COLO829 (cell line): ENCODE measurements at places on chromosomes 3 and 15.

GRCh38 chr15:92637626-92638025, 17.9 kb downstream of the FAM174B start:
- no peak for DNase-seq

DNA sequence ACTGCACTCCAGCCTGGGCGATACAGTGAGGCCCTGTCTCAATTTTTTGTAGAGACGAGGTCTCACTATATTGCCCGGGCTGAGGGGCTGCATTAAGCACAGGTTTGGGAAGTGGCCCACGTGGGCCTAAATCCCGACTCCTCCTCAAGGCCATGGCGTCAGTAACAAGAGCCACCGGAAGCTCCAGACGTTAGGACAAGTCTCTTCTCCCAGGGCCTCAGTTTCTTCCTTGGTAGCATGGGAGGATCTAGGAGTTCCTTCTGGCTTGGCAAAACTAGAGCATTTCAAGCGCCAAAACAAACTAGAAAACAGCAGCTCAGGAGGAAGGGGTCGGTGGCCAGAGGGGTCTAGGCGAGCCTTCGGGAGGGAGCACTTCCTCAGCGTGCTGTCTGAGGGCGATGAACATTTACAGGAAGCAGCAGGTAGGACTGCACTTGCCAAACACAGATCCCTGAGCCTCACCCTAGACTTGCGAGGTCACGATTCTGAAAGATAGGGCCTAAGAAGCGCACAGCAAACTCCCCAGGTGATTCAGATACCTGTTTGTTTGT, 536 bp downstream of the SNAPC5 start:
- no peak for DNase-seq

- no peak for DNase-seq
Observed at GRCh38 chr15:36429707-36430106, 149.7 kb upstream of the CDIN1 start.

GRCh38 chr15:58307313-58307961, 124.4 kb upstream of the LIPC start:
- peak; percentile 5 for DNase-seq

DNA sequence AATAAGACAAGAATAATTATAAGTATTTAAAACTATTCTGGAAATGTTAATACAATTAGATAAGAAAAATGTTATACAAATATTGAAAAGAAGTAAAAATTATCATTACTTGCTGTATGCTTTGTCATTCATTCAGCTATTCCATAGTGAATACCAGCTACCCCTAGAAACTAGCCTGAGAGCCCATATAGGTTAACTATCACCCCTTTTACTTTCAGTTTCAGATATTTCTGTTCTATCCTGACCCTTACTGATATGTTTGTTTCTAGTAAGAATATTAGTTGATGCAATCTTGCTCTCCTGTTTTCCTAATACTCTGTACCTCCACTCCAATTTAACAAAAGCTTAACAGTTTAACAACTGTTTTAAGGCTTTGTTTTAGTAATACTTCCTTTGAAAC, 31.6 kb downstream of the FAM227B start:
- DNase-seq = no peak

GRCh38 chr3:153410517-153410916, 248.5 kb downstream of the RAP2B start:
- DNase-seq = no peak

DNA sequence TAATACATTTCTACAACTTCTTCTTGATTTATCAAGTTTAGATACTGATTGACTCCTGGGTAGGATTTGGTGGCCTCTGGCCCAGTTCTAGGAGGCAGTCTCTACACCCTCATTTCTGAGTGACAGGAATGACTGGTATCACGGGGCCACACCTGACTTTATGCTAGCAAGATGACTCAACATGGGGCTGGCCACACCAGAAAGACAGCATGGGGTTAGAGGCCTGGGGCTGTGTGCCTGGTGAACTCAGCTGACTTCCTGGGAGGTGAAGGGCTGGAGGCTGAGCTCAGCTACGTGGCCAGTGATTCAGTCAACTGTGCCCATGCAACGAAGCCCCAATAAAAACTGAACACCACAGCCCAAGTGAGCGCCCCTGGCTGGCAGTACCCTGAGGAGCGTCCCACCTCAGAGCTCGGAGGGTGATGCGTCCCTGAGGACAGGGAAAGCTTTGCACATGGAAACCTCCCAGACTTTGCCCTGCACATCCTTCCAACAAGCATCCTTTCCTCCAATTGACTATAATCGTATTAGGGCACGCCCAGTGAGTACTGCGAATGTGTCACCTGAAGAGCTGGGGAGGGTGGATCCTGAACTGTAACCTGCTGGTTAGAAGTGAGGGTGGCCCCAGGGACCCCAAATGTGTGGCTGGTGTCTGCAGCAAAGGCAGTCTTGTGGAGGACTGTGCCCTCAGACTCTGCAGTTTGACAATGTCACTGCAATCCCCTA, 57.2 kb downstream of the NIPA2 start:
- peak; percentile 31 for DNase-seq

DNA sequence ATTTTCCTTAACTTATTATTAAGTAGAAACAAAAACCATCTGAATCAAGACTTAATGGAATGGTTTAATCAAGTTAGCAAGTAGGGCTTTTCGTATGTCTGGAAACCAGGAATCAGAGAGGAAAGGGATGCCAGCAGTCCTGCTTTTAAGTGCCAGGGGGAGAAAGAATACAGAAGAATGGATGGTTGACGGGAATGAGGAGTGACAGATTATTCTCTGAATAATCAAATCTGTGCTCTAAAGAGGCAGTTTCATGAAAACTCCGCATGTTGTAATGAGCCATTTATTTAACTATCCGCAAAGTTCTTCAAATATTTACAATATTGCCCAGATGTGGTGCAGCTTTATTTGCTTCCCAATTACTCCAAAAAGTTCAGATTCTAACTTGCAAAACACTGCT, 103.0 kb downstream of the CTNNB1 start:
- DNase-seq = no peak

DNA sequence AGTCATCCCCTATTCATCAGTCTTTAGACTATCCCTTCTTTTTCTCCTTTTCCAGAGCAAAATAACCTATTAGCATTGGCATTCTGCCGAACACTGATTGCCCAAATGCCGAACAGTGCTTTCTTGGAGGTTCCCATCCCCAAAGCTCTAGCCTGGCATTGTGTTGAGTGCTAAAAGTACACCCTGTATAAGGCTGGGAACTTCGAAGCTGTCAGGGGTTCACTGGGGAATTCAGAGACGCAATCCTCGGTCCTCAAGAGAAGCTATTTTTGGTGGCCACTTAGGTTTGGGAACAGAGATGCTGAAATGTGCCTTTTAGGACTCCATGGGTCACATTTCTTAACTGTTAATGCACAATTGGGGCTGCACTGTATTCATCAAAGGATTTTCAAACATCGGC, 8.4 kb downstream of the FRMD5 start:
- no peak for DNase-seq

GRCh38 chr3:160041465-160041864, 52.8 kb downstream of the IL12A start:
- DNase-seq = no peak

- DNase-seq = no peak
Observed at GRCh38 chr15:31364301-31365031, 37.8 kb downstream of the KLF13 start.

DNA sequence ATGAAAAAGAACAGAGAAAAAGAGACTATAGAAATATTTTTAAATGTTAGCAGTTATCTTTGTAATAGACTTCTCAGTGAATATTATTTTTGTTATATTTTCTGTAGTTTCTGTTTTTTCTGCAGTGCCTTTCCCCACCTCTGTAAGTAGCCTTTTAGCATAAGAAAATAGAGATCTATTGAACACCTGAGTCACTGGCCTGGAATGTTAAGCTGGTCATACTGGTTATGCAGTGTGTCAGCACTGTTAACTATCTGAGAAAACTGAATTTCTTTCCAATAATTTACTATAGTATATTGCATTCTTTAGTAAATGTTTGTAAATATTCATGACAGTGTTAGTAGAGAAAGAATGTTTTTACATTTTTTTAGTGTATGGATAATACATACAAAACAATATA, 79.8 kb downstream of the NECTIN3 start:
- no peak for DNase-seq

DNA sequence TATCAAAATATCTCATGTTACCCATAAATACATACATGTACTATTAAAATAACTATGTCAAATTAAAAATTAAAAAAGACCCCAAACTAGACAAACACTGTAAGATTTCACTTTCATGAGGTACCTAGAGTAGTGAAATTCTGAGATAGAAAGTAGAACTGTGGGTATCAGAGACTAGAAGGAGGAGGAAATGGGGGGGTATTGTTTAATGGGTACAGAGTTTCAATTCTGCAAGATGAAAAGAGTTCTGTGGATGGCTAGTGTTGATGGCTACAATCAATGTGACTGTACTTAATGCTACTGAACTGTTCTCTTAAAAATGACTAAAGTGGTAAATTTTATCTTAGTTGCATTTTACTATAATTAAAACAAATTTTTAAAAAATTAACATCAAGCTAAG, 36.6 kb downstream of the RFX7 start:
- DNase-seq = no peak

- DNase-seq = peak; percentile 4
Observed at GRCh38 chr3:15557511-15557946, 36.0 kb upstream of the COLQ start.

DNA sequence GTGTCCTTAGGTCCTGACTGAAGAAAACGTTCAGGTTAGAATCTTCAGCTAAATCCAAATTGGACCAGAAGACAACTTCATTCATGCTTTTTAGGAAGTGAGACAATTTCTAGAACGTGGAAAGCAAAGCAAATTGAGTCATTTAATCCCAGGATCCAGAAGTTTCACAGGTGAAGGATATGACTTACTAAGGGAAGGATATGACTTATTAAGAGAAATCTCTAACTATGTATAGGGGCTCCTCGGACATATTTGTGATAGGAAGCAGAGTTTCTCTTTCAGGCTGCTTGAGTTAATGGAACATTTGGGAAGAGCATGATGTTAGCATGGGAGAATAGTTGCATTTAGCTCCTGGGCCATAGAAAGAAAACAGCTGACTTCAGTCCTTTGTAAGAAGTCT, 16.1 kb upstream of the PLOD2 start:
- no peak for DNase-seq

GRCh38 chr15:63602595-63602994, 5.4 kb downstream of the FBXL22 start:
- no peak for DNase-seq

DNA sequence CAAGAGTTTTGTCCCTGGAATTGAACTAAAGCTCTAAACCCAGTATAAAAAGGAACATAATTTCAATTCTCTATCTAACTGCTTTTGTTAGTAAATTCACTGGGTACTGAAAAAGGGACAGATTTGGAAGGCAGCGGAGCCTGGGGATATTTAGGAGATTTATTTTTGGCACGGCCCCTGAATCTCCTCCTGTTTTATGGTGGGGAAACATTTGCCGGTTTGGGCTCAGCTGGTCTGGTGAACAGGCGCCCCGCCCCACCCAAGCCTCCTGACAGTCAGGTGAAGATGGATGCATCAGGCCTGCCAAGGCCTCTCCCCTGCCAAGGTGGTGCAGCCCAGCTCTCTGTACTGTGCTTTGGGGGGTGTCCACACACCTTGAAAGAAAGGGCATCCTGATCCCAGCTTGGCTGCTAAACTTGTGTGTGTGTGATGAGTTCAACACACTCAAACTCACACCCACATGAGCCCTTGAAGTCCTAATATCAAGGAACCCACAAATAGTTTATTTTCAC, 46.3 kb downstream of the EBLN2 start:
- no peak for DNase-seq

- no peak for DNase-seq
Observed at GRCh38 chr15:32864051-32864450, 146.2 kb downstream of the GREM1 start.

GRCh38 chr15:60441331-60441730, 37.6 kb downstream of the ICE2 start:
- DNase-seq = no peak

DNA sequence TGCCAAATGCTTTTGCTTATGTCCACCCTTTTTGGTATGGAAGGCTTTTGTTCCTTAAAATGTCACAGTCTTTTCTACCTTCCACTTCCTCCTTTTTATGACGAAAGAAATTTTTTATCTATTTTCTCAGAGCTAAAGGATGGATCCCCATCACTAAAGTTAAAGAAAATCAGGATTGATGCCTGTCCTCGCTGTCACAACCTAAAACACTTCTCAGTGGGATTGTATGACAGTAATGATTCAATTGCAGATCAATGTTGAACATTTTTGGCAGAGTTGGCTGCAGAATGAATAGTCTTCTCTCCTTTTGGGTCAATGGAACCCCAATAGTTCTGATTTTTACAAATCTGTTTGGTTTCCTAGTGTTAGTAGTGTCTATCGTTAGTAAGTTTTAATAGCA, 549.8 kb upstream of the ROBO2 start:
- DNase-seq = no peak

DNA sequence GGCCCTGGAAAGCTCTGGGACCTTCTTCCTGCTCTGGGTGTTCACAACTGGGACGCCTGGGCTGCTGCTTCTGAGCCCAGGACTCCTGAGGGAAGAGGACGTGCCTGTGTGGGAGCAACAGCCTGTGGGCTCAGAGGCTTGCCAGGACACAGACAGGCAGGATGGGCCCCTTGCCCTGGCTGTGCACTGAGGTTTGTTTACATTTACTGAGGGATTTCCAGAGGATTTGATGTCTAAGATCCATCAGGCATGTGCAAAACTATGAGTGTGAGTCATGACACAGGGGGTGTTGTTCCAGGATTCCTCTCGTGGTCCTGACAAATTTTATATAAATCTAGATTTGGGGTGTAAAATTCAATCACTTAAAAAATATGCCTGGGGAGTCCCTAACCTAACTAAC, 10.6 kb downstream of the CCR9 start:
- no peak for DNase-seq

- DNase-seq = no peak
Observed at GRCh38 chr15:55108448-55108847, 88.3 kb downstream of the RSL24D1 start.

DNA sequence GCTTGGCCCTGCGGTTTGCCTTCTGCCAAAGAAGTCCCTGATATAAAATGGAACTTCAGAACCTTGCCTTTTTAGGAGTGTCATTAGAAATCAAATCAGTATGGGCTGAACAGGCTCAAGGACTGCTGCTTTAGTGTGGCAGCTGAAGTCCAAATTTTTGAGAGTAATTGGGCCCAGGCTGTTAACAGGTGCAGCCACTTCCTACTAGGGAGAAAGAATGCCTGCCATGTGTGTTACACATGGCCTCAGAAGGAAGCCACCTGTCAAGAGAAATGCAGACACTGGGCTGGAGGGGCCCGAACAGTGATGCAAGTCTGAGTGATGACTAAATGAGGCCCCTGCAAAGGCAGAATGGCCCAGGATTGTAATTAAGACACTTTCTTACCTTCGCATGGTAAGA, 786.7 kb upstream of the CFAP20DC start:
- DNase-seq = no peak

DNA sequence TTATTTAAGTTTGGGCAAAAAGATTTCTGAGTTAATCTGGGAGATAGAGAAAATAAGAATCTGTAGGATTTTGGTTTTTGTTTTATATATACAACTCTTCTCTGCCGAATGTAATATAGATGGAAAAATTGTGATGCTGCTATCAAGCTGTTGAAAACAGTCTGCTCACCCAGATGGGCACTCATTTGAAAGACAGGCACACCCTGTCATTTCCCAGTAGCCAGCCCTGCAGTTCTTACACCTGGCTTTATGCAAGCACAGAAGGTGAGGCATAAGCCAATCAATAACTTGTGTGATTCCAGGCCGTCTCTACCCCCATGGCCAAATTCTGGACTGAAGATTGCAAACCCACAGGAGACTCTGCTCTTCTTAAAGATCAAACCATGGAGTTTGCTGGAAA, 27.1 kb upstream of the PTX3 start:
- no peak for DNase-seq
